Central memory CD8-positive, alpha-beta T cell (primary cell): ENCODE measurements at places on chromosomes 5 and 9.

- no peaks in the 10 kb centered on the region for H3K4me1 ChIP-seq
- DNase-seq: no peak
- H3K4me3 ChIP-seq: no peak overlapping the region
- no peaks in the 10 kb centered on the region for H3K36me3 ChIP-seq
- H3K27me3 ChIP-seq: peaks cover 67% of the 10 kb centered on the region
Measured at GRCh38 chr5:66277981-66278380, 133.9 kb downstream of the SREK1 start.

DNA sequence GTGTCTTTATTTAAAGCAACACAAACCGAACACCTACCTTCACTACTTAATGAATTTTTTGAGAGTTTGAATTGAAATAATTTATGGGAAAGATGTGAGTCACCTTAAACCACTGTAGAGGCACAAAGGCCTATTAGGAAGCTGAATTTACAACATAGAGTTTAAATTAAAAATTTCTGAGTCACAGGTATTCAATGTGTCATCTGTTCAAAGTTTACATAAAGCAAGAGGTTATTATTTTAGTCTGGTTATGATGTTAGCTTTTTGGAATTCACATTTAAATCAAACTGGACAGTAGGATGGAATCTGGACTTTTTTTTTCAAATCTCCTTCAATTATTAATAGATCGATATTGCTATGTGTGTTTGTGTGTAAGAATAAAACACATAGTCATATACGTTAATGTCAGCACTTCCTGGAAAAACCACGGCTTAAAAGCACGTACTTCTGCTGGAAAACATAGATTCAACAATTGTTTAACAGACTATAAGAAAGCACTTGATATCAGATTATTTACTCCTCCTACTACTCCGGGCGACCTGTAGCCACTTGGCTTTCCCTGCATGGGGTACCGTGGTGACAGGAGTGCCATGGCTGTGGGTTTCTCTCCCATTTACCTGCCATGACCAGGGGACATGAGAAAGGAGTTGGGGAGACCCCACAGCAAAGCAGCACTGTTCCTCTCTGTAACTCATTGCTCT is 638.6 kb downstream of the SEMA5A start:
- H3K27ac ChIP-seq: no peak overlapping the region
- H3K27me3 ChIP-seq: no peaks in the 10 kb centered on the region
- no peak overlapping the region for H3K4me3 ChIP-seq
- peaks cover 2% of the 10 kb centered on the region for H3K36me3 ChIP-seq
- H3K4me1 ChIP-seq: no peaks in the 10 kb centered on the region
- DNase-seq: no peak

- H3K36me3 ChIP-seq: no peaks in the 10 kb centered on the region
- no peaks in the 10 kb centered on the region for H3K4me1 ChIP-seq
- H3K4me3 ChIP-seq: no peak overlapping the region
- no peak for DNase-seq
Measured at GRCh38 chr5:5799826-5800225, 377.3 kb downstream of the ICE1 start.

DNA sequence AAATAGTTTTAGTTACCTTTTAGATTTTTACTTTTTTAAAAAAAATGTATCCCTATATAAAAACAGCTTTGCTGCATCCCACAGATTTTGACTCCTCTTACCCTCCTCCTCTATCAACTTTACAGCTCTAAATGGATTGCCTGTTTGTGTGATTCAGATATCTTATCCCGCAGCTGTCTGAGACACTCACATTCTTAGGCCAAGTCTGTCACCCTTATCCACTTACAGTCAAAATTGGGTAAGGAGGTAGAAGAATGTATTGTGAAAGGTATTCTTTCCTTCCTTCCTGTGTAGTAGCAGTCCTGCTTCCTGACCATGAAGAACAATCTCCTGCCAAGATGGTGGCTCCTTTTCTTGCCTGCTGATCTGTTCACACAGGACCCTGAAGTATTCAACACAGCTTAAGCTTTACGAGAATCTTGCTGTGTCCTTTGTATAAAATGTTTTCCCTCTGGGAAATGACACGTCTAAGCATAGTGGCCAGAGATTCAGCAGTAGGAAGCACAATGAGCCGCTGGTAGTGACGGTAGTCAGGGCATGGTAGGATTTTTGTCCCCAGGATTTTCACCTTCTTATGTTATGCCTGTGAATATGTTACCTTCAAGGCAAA is 67.7 kb upstream of the ST8SIA4 start:
- H3K4me3 ChIP-seq: no peak overlapping the region
- H3K36me3 ChIP-seq: no peaks in the 10 kb centered on the region

- H3K27me3 ChIP-seq: no peaks in the 10 kb centered on the region
- no peaks in the 10 kb centered on the region for H3K36me3 ChIP-seq
- no peaks in the 10 kb centered on the region for H3K4me1 ChIP-seq
- DNase-seq: no peak
- no peak overlapping the region for H3K4me3 ChIP-seq
- H3K27ac ChIP-seq: no peak overlapping the region
Measured at GRCh38 chr5:22572941-22573340, 280.2 kb downstream of the CDH12 start.

GRCh38 chr9:109387206-109387605 is 66.3 kb upstream of the EPB41L4B start:
- peaks cover 55% of the 10 kb centered on the region for H3K27me3 ChIP-seq
- no peaks in the 10 kb centered on the region for H3K4me1 ChIP-seq
- H3K27ac ChIP-seq: no peak overlapping the region
- no peak overlapping the region for H3K4me3 ChIP-seq

DNA sequence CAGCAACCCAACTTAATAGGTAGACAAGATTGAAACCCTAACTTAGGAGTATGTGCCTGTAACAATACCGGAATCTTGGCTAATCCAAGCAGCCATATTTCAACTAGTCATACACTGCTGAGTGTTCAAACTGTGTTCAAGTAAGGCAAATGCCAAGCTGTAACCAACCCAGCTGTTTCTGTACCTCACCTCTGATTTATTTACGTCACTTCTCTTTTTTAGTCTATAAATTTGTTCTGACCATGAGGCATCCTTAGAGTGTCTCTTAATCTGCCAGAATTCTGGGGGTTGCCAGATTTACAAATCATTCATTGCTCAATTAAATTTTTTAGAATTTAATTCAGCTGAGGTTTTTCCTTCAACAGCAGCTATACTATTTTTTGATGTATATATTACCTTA is 723.2 kb downstream of the CDH18 start:
- H3K27ac ChIP-seq: no peak overlapping the region
- DNase-seq: no peak
- no peaks in the 10 kb centered on the region for H3K4me1 ChIP-seq
- H3K27me3 ChIP-seq: no peaks in the 10 kb centered on the region

- H3K36me3 ChIP-seq: peaks cover 2% of the 10 kb centered on the region
- no peak for DNase-seq
- H3K27ac ChIP-seq: no peak overlapping the region
- H3K4me3 ChIP-seq: no peak overlapping the region
Measured at GRCh38 chr9:95098391-95098921, 219.1 kb downstream of the FANCC start.
